SJSA1 (cell line): ENCODE measurements at places on chromosomes 16 and 17. TPM values are rescaled to one million over a fixed set of nuclear protein-coding genes. Genes with fewer than 3 reads are reported as not detected.

- peaks cover 20% of the 10 kb centered on the region for H3K4me1 ChIP-seq
- no peak for DNase-seq
- H3K27ac ChIP-seq: no peak overlapping the region
- no peaks in the 10 kb centered on the region for H3K36me3 ChIP-seq
Measured at GRCh38 chr17:68289473-68289872, 1.5 kb downstream of the SLC16A6 start.

DNA sequence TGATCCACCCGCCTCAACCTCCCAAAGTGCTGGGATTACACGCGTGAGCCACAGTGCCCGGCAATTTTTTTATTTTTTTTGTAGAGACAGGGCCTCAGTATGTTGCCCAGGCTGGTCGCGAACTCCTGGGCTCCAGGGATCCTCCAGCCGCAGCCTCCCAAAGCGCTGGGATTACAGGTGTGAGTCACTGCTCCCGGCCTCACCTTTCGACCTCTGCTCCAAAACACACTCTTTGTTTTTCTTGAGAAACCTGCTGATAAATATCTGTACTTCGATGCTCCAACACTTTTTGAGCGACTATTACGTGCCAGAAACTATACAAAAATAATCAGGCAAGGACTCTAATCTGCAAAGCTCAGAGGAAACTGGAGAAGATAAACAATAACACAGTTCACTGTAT, 1.0 kb downstream of the MED1 start:
- H3K4me3 ChIP-seq: peak overlapping the region; percentile 67
- H3K4me1 ChIP-seq: peaks cover 14% of the 10 kb centered on the region
- no peak for DNase-seq

TEKT1 gene
- total RNA-seq: 0.03 TPM in 1 of 2 replicates, not detected in the other

- 0 out of 2 replicates have a peak, but pooled peaks cover 2% of the 10 kb centered on the region for H3K27me3 ChIP-seq
- DNase-seq: no peak
- H3K4me3 ChIP-seq: peak overlapping the region; percentile 90
- peaks cover 41% of the 10 kb centered on the region for H3K4me1 ChIP-seq
- H3K36me3 ChIP-seq: peaks cover 27% of the 10 kb centered on the region
Measured at GRCh38 chr17:83078378-83079351, 744 bp upstream of the METRNL start.

GRCh38 chr16:8850279-8850885, 18.4 kb downstream of the CARHSP1 start:
- H3K27me3 ChIP-seq: no peaks in the 10 kb centered on the region
- H3K4me1 ChIP-seq: peaks cover 29% of the 10 kb centered on the region
- H3K27ac ChIP-seq: peak overlapping the region; percentile 16
- no peak overlapping the region for H3K4me3 ChIP-seq
- H3K36me3 ChIP-seq: peaks cover 91% of the 10 kb centered on the region

- H3K4me1 ChIP-seq: peaks cover 20% of the 10 kb centered on the region
- no peak overlapping the region for H3K4me3 ChIP-seq
- H3K27ac ChIP-seq: no peak overlapping the region
- H3K27me3 ChIP-seq: no peaks in the 10 kb centered on the region
Measured at GRCh38 chr17:753418-753817, 1.4 kb upstream of the GEMIN4 start.

DNA sequence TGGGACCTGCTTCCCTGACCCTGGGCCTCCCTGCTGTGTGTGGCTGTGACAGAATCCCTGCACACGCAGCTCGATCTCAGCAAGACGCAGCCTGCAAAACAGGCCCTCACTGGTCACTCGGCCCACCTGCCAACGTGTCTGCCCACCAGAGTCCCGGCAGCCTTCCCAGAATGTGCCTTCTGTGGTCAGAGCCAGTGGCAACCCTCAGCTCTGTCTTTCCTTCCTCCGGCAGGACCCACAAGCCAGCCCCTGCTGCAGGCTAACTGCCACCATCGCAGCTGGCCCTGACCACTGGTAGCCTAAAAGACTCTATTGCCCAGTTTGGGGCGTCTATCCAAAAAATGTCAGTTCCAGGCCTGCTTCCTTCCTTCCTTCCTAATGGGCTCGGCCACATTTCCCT, 83.2 kb downstream of the LITAF start:
- DNase-seq: no peak
- no peaks in the 10 kb centered on the region for H3K36me3 ChIP-seq
- peaks cover 26% of the 10 kb centered on the region for H3K4me1 ChIP-seq
- no peaks in the 10 kb centered on the region for H3K27me3 ChIP-seq
- no peak overlapping the region for H3K27ac ChIP-seq
- no peak overlapping the region for H3K4me3 ChIP-seq

- no peak overlapping the region for H3K4me3 ChIP-seq
- no peak overlapping the region for H3K27ac ChIP-seq
- H3K27me3 ChIP-seq: no peaks in the 10 kb centered on the region
- no peak for DNase-seq
Measured at GRCh38 chr16:72111657-72112451, 18.2 kb downstream of the DHX38 start.

DNA sequence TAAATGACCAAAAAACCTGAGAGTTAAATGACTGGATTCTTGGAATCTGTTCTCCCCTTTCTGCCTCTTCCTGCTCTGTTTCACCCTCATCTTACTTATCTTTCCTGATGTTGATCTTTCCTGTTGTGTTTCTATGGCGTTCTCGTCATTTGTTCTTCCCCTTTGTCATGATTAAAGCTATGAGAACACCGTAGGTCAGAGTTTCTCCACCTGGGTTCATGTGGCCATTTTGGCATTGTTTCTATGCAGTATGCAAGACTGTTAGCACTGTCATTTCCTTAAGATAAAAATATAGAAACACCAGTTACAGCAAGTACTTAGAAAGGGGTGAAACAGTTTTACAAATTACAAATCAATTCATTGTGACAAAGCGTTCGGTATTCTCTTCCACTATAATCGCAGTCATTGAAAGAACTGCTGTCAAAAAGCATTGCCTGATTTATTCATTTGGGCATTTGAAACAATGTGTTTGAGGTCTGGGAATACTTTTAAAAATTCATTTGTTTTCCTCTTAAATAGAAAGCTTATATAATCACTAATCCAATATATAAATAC, 166.0 kb downstream of the PHKB start:
- H3K36me3 ChIP-seq: no peaks in the 10 kb centered on the region
- H3K4me3 ChIP-seq: no peak overlapping the region
- H3K27ac ChIP-seq: no peak overlapping the region

GRCh38 chr17:17510456-17511292, 14.5 kb upstream of the RASD1 start:
- H3K27ac ChIP-seq: no peak overlapping the region
- no peak overlapping the region for H3K4me3 ChIP-seq
- no peaks in the 10 kb centered on the region for H3K27me3 ChIP-seq
- DNase-seq: no peak

DNA sequence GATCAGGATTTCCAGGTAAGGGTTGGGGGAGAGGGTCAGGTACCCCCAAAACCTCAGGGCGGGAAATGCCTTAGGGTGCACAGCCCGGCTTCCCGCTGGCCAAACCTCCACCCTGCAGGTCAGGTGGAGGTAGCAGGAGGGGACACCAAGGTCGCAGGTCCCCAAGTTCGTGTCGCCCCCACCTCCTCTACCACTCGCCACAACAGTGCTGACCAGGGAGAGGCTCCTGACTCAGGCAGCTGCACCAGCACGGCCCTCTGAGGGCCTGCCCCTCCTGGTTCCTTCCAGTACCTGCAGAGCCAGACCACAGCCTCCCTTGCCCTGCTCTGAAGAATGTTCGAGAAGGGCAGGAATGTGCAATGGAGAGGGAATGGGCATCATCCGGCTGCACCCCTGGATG, 3.9 kb downstream of the MRPL28 start:
- no peak overlapping the region for H3K4me3 ChIP-seq
- peaks cover 7% of the 10 kb centered on the region; the same call in 1 of the 2 replicates for H3K4me1 ChIP-seq

DNA sequence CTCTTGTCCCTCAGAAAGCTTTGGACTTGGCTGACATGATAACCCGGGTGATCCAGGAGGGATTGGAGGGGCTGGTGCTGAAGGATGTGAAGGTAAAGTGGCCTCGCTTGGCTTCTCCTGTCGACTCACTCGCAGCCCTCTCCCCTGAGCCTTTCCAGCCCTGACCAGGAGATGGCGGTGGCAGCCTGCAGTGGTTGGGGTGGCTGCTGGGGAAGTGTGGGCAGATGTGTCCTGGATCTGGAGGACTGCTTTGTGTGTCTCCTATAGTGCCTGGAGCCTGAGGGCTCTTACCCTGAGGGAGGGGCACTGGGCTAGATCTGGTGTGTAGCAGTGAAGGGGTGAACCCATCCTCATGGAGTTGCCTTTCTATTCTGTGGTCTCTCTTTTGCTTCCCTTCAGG, 17.9 kb downstream of the LIG3 start:
- no peak overlapping the region for H3K4me3 ChIP-seq
- H3K36me3 ChIP-seq: peaks cover 77% of the 10 kb centered on the region
- peak; percentile 75 for DNase-seq
- no peak overlapping the region for H3K27ac ChIP-seq
- no peaks in the 10 kb centered on the region for H3K4me1 ChIP-seq
- H3K27me3 ChIP-seq: no peaks in the 10 kb centered on the region

STXBP4 gene
- total RNA-seq: 29.1 and 29.2 TPM in 2 replicates

GRCh38 chr17:37174205-37174604, 201.6 kb upstream of the C17orf78 start:
- H3K4me3 ChIP-seq: no peak overlapping the region
- no peak for DNase-seq
- 0 out of 2 replicates have a peak, but pooled peaks cover 7% of the 10 kb centered on the region for H3K36me3 ChIP-seq
- peaks cover 16% of the 10 kb centered on the region for H3K4me1 ChIP-seq
- H3K27ac ChIP-seq: no peak overlapping the region
- H3K27me3 ChIP-seq: no peaks in the 10 kb centered on the region

GRCh38 chr16:31471875-31472708, at the start of gene TGFB1I1:
TSS of gene TGFB1I1 (plus strand) at chr16:31472152. CDS start at chr16:31472189, 37 bp downstream.
- peaks cover 47% of the 10 kb centered on the region for H3K36me3 ChIP-seq
- H3K27ac ChIP-seq: peak within 1 kb of the TSS; percentile 92
- peak; percentile 69 for DNase-seq
- peaks cover 21% of the 10 kb centered on the region for H3K4me1 ChIP-seq

- DNase-seq: no peak
- no peak overlapping the region for H3K4me3 ChIP-seq
- H3K27me3 ChIP-seq: no peaks in the 10 kb centered on the region
- no peaks in the 10 kb centered on the region for H3K36me3 ChIP-seq
- H3K4me1 ChIP-seq: peaks cover 12% of the 10 kb centered on the region
- H3K27ac ChIP-seq: no peak overlapping the region
Measured at GRCh38 chr16:51559901-51560300, 408.8 kb upstream of the SALL1 start.

DNA sequence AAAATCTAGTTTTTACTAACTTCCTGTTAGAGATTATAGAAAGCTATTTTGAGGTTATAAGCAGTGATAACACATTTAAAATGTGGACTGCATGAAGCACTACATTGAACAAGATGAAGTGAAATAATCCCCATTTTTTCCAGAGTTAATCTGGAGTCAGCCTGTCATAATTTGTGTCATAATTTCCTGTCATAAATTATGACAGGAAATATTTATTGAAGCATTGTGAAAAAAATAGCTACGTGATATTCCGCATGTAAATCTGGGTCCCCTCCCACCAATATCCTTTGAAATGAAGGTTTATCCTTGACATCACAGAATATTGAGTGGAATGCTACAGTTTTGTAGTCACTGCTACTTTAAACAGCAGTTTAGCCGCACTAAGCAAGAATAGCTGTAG, 40.1 kb downstream of the OMG start:
- H3K4me3 ChIP-seq: no peak overlapping the region
- H3K27ac ChIP-seq: no peak overlapping the region
- no peak for DNase-seq
- peaks cover 34% of the 10 kb centered on the region for H3K36me3 ChIP-seq
- no peaks in the 10 kb centered on the region for H3K4me1 ChIP-seq
- H3K27me3 ChIP-seq: no peaks in the 10 kb centered on the region

DNA sequence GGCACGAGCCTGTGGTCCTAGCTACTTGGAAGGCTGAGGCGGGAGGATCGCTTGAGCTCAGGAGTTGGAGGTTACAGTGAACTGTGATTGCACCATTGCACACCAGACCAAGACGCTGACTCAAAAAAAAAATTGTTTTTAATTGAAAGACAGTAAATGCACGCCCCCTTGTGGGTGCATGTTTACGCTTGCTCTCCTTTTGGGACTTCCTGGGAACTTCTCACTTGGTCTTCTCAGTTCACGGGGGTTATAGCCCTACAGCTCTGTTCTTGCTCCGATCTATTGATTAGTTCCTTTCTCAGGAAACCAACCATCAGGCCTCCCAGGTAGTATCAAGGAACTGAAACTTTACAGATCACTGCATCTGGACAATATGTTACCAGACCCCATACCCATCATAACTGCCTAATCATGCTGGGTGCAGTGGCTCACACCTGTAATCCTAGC, 14.2 kb upstream of the RIPOR1 start:
- peak; percentile 68 for DNase-seq
- no peak overlapping the region for H3K4me3 ChIP-seq
- H3K27me3 ChIP-seq: no peaks in the 10 kb centered on the region
- H3K36me3 ChIP-seq: no peaks in the 10 kb centered on the region

GRCh38 chr16:28181515-28181914, 30.2 kb downstream of the XPO6 start:
- H3K27me3 ChIP-seq: no peaks in the 10 kb centered on the region
- H3K4me3 ChIP-seq: no peak overlapping the region
- DNase-seq: peak; percentile 89
- H3K4me1 ChIP-seq: peaks cover 55% of the 10 kb centered on the region
- H3K36me3 ChIP-seq: peaks cover 63% of the 10 kb centered on the region

DNA sequence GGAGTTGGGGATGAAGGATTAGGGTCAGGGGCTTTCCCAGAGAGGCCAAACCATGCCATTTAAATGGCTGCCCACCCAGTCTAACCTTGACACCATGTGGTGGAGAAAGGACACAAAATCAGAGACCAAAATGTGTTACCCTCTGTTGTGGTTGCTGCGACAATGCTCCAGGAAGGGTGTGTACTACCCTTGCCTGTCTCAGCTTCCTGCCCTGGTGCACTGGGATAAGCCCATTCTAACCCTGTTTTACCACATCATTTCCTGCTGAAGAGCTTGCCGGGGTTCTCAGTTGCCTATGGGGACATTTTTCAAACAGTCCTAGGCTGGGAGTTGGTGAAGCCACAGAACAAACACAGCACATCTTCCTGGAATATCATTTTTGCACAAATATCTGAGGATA, 4.9 kb downstream of the OR4D1 start:
- DNase-seq: no peak
- no peak overlapping the region for H3K4me3 ChIP-seq
- no peaks in the 10 kb centered on the region for H3K4me1 ChIP-seq
- no peak overlapping the region for H3K27ac ChIP-seq
- H3K36me3 ChIP-seq: no peaks in the 10 kb centered on the region

- no peak for DNase-seq
- no peak overlapping the region for H3K4me3 ChIP-seq
- no peaks in the 10 kb centered on the region for H3K36me3 ChIP-seq
- H3K27me3 ChIP-seq: no peaks in the 10 kb centered on the region
- no peak overlapping the region for H3K27ac ChIP-seq
- H3K4me1 ChIP-seq: no peaks in the 10 kb centered on the region
Measured at GRCh38 chr16:77585379-77586251, 136.7 kb upstream of the NUDT7 start.
